ENCODE measurements at places on chromosomes 3 and 15. TPM values are rescaled to one million over a fixed set of nuclear protein-coding genes. Genes with fewer than 3 reads are reported as not detected.
A peak's percentile ranks its signal among the peaks of the same experiment; 100 is the strongest.

LRTM1 gene
- not detected for total RNA-seq

VIPR1 gene
- 10.2 TPM for total RNA-seq

SAMD7 gene
- not detected for total RNA-seq

MRAS gene
- total RNA-seq: 35.7 TPM

MST1R gene
- 11.2 TPM for total RNA-seq

LYZL4 gene
- 15.2 TPM for total RNA-seq

GUCA1C gene
- 2.0 TPM for total RNA-seq

GRCh38 chr3:154188846-154189245 is 67.7 kb downstream of the ARHGEF26 start:
- H3K4me3 ChIP-seq: no peak overlapping the region
- H3K27ac ChIP-seq: no peak overlapping the region
- no peaks in the 10 kb centered on the region for H3K27me3 ChIP-seq

GRCh38 chr15:31523027-31523654 is 196.5 kb downstream of the KLF13 start:
- no peak for DNase-seq
- no peaks in the 10 kb centered on the region for H3K36me3 ChIP-seq
- no peak overlapping the region for H3K4me3 ChIP-seq

DNA sequence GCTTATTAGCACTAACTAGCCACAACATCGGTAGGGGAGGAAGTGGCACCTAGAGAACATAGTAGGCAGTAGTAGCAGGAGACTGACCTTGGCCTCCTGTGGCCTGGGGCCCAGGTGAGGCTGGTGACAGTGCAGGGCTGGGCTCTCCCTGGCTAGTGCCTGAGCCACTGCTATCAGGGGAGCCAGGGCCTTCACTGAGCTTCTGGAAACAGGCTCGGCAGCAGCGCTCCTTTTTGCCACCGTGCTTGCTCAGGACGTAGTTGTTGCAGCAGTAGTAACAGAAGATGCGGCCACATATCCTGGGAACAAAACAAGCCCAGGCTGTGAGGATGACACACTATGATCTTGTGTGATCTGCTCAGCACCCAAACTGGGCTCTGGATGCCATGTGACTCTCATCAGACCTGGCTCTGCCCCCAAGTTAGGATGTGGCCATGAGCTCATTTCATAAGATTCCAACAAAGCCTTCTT is 15.1 kb downstream of the CXCR6 start:
- no peaks in the 10 kb centered on the region for H3K36me3 ChIP-seq
- DNase-seq: no peak
- H3K4me1 ChIP-seq: no peaks in the 10 kb centered on the region

GRCh38 chr15:53917109-53917508 is 61.1 kb upstream of the UNC13C start:
- no peak for DNase-seq
- no peak overlapping the region for H3K4me3 ChIP-seq
- no peaks in the 10 kb centered on the region for H3K36me3 ChIP-seq
- H3K27me3 ChIP-seq: no peaks in the 10 kb centered on the region
- H3K27ac ChIP-seq: no peak overlapping the region
- no peaks in the 10 kb centered on the region for H3K4me1 ChIP-seq

- no peak overlapping the region for H3K4me3 ChIP-seq
- no peaks in the 10 kb centered on the region for H3K27me3 ChIP-seq
- peaks cover 4% of the 10 kb centered on the region for H3K4me1 ChIP-seq
- no peaks in the 10 kb centered on the region for H3K36me3 ChIP-seq
These were observed 29.7 kb downstream of the EPHB1 start for GRCh38 chr3:134824791-134825190.

DNA sequence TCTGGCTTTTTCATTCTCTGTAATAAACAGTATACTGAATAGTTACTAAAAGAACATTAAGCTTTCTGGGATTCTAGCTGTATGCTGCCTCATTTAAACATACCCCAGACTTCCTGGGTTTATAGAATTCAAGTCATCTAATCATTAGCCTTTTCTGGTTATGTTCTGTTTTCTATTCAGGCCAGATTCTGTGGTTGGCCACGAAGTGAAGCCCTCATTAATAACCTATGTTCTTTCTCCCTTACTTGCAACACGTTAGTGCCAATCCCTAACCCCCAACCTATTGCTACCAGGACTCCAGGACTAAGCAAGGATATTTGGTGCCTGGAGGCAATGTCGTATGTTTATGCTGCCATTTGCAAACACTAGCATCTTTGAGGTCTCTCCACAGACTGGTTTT is 28.6 kb upstream of the MTMR10 start:
- no peak for DNase-seq
- no peak overlapping the region for H3K4me3 ChIP-seq

- H3K36me3 ChIP-seq: no peaks in the 10 kb centered on the region
- H3K27ac ChIP-seq: no peak overlapping the region
- H3K4me3 ChIP-seq: no peak overlapping the region
- H3K27me3 ChIP-seq: no peaks in the 10 kb centered on the region
These were observed 24.9 kb downstream of the ZMAT3 start for GRCh38 chr3:179046497-179047353.

DNA sequence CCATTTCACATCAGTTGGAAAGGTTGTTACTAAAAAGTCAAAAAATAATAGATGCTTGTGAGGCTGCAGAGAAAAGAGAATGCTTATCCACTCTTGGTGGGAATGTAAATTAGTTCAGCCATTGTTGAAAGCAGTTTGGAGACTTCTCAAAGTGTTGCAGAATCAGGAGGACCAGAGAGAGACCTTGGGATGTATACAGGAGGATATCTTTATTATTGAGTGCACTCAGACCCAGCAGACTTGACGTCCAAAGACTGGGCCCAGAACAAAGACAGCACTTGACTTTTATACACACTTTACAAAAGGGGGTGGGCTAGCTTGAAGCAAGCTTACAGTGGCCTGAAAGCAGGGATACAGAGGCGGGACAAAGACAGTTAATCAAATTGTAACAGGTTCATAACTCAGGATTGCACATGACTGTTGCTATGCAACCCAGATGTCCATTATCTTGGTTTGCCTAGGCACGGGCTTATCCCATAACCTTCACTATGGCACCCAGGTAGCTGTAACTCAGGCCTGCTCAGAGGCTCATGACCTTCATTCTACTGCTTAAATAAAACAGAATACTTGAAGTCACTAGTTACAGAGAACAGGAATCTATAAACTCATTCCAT is 127.7 kb downstream of the SPATA16 start:
- H3K27me3 ChIP-seq: no peaks in the 10 kb centered on the region
- no peaks in the 10 kb centered on the region for H3K36me3 ChIP-seq
- H3K4me1 ChIP-seq: no peaks in the 10 kb centered on the region
- no peak overlapping the region for H3K4me3 ChIP-seq
- H3K27ac ChIP-seq: no peak overlapping the region

- peak overlapping the region; percentile 43 for H3K4me3 ChIP-seq
- H3K27ac ChIP-seq: no peak overlapping the region
- no peaks in the 10 kb centered on the region for H3K27me3 ChIP-seq
- DNase-seq: no peak
These were observed 733.5 kb upstream of the CCDC54 start for GRCh38 chr3:106643684-106644161.

- H3K27me3 ChIP-seq: no peaks in the 10 kb centered on the region
- H3K4me1 ChIP-seq: peaks cover 13% of the 10 kb centered on the region
- H3K27ac ChIP-seq: no peak overlapping the region
- no peaks in the 10 kb centered on the region for H3K36me3 ChIP-seq
- H3K4me3 ChIP-seq: no peak overlapping the region
- no peak for DNase-seq
These were observed 230.9 kb upstream of the CD96 start for GRCh38 chr3:111311126-111311525.

GRCh38 chr3:89957451-89957850 is 850.0 kb downstream of the EPHA3 start:
- H3K27ac ChIP-seq: no peak overlapping the region
- no peak for DNase-seq
- no peaks in the 10 kb centered on the region for H3K27me3 ChIP-seq

GRCh38 chr3:34925851-34926250 is 713.5 kb upstream of the ARPP21 start:
- no peaks in the 10 kb centered on the region for H3K27me3 ChIP-seq
- no peak for DNase-seq
- H3K4me3 ChIP-seq: no peak overlapping the region
- no peak overlapping the region for H3K27ac ChIP-seq

- no peaks in the 10 kb centered on the region for H3K27me3 ChIP-seq
- DNase-seq: peak; percentile 74
- H3K36me3 ChIP-seq: no peaks in the 10 kb centered on the region
- H3K27ac ChIP-seq: no peak overlapping the region
These were observed 34.8 kb upstream of the RPL32 start for GRCh38 chr3:12875857-12876836.

- no peaks in the 10 kb centered on the region for H3K36me3 ChIP-seq
- no peak for DNase-seq
- H3K4me1 ChIP-seq: no peaks in the 10 kb centered on the region
- no peak overlapping the region for H3K27ac ChIP-seq
- H3K4me3 ChIP-seq: no peak overlapping the region
These were observed 10.6 kb downstream of the TTC21A start for GRCh38 chr3:39118079-39118478.

DNA sequence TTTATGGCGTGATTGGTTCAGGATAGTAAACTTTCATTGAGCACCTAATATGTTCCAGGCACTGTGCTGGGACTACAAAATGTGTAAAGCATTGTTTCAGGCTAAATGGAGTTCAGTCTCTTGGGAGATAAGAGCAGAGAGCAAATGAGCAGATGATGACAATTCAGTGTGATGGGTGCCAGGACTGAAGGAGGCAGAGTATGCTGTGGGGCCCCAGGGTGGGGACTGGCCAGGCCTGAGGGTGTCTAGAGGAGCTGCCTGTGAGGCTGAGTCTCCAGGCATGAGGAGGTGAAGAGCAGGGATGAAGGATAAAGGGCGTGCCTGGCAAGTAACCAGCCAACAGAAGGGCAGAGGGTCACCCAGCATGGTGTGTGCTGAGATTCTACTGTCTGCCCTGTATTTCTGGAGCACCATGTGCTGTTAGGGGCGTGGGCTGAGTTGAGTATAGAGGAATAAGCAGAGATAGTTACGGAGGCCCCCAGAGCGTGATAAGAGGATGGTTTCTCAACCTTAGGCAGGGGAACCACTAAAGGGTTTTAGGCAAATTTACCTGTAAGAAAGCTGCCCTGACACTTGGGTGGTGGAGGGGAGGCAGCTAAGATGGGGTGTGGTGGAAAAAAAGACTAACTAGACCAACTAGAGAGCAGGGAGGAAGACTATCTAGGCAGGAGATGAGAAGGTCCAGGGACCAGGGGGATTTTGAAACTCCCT is 38.5 kb downstream of the EPHB1 start:
- no peaks in the 10 kb centered on the region for H3K27me3 ChIP-seq
- DNase-seq: no peak
- H3K27ac ChIP-seq: no peak overlapping the region

GRCh38 chr15:58185439-58185838 is 47.3 kb downstream of the AQP9 start:
- H3K36me3 ChIP-seq: no peaks in the 10 kb centered on the region
- H3K4me3 ChIP-seq: no peak overlapping the region
- no peaks in the 10 kb centered on the region for H3K4me1 ChIP-seq
- no peak for DNase-seq

GRCh38 chr3:9226326-9226725 is 23.1 kb downstream of the SRGAP3 start:
- peaks cover 30% of the 10 kb centered on the region for H3K4me1 ChIP-seq
- H3K27me3 ChIP-seq: no peaks in the 10 kb centered on the region
- no peaks in the 10 kb centered on the region for H3K36me3 ChIP-seq
- no peak overlapping the region for H3K27ac ChIP-seq

DNA sequence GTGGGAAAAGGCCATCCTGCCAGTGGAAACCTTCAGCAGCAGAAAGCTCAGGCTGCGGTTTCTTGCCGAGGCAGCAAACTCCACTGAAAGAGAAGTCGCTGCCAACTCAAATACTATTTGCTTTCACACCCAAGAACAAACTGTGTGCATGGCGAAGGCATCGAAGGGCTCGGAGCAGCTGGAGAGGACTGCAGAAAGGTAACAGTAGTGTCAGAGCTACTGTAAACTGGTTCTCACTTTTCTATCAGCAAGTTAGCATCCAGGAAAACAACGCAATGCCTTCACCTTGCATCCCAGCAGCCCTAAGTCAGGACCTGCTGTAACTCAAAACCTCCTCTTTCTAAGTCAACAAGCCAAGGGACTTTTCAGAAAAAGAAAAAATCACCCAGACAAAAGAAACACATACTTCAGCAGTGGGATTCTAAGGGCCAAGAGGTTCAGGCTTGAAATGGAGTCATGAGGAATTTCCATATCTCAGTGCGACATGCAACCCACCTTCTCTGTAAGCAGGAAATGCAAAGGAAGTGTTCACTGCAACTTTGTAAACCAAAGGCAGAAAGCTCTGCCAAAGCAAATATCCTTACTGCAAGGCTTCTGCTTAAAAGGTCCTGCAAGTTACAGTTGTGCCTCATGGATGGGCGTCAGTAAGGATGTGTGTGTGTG is 193.5 kb downstream of the FOXP1 start:
- H3K4me1 ChIP-seq: no peaks in the 10 kb centered on the region
- no peak overlapping the region for H3K4me3 ChIP-seq
- no peaks in the 10 kb centered on the region for H3K36me3 ChIP-seq
- no peak overlapping the region for H3K27ac ChIP-seq

- H3K36me3 ChIP-seq: no peaks in the 10 kb centered on the region
- peak; percentile 74 for DNase-seq
- peak overlapping the region; percentile 80 for H3K4me3 ChIP-seq
- H3K27me3 ChIP-seq: no peaks in the 10 kb centered on the region
These were observed 993 bp upstream of the SIAH2 start for GRCh38 chr3:150763841-150764483.

- H3K27ac ChIP-seq: no peak overlapping the region
- no peak for DNase-seq
- H3K4me1 ChIP-seq: no peaks in the 10 kb centered on the region
- no peaks in the 10 kb centered on the region for H3K36me3 ChIP-seq
These were observed 214.3 kb downstream of the NFKBIZ start for GRCh38 chr3:102063572-102063971.
